Activated CD4-positive, alpha-beta T cell treated with anti-CD3 and anti-CD28 coated beads, Interleukin-2, amount 50 U/mL, for 48 hours (primary cell): ENCODE measurements at places on chromosomes 12 and 14.

DNA sequence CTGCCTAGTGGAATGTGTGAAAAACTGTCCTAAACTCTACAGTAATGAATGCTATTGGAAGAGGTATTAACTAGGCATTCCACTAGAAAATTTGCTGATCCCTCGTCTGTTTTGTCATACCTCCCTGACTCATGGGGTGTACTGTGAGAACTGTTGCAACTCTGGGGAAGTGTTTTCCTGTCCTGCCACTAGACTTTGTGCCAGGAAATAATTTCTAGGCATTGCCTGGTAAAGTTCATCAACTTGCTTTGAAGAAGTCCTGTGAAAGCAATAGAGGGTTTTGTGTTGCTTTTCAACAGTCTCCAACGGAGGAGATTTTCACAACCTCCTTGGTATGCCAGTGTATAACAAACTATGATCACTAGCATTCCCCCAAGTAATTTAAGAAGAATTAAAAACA is 139.9 kb downstream of the AKAP6 start:
- no peak for DNase-seq

DNA sequence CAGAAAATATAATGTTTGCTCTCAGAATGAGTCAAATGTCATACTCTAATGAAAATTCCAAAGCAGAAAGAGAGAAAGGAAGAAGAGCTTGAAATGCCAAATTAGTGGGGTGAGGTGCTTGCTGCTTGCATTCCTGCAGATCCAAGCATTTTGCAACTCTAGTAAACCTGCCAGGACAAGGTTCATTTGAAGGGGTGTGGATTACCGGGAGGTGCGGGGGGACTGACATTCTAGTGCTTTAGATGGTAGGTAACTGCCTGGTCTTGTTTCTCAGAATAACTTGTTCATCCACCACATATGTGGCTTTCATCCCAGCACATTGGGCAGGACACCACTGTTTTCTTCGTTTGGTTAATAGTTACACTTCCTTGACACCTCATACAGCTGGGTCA is 144.4 kb downstream of the AKAP6 start:
- DNase-seq: no peak

DNA sequence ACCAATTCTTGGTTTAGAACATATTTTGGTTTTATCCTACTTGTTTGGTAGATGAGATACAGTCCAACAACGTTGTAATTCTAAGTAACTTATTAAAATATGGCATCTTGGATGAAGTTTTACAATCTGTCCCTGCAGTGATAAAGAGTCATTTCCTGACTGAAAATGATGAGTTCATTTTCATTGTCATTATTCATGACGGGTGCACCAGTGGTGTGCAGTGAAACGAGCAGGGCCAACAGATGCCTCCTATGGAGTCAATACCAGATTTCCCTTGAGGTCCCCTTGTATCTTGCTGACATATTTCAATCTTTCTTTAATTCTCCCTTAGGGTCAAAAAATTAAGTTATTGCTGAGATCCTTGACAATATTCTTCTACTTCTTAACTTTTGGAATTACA is 438.5 kb downstream of the LRIG3 start:
- DNase-seq: no peak

GRCh38 chr12:92641291-92641690 is 61.5 kb upstream of the PLEKHG7 start:
- DNase-seq: no peak

DNA sequence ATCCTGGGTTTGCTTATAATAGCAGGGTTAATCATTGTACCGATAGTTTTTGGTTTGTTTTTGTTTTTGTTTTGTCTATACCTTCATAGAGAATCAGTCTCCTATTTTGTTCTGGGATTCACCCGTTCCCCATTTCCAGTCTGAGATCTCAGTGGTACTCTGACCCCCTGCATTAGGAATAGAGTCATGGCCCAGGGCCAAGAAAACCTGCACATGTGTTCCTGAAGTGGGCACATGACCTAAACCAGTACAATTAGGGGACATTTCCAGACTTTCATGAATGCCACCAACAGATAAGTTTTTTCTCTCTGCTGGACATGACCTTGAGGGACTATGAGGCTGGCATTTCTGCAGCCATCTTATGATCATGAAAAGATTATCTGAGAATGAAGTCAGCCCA is 52.5 kb downstream of the MRPL42 start:
- no peak for DNase-seq

- no peak for DNase-seq
Observed at GRCh38 chr12:45909041-45909713, 81.2 kb downstream of the SCAF11 start.
